ENCODE measurements at places on chromosomes 3 and 15.
A peak's percentile ranks its signal among the peaks of the same experiment; 100 is the strongest.

- no peak for DNase-seq
Observed at GRCh38 chr15:84685304-84685703, 27.3 kb upstream of the NMB start.

- no peak for DNase-seq
Observed at GRCh38 chr3:119413603-119414280, 49.7 kb downstream of the TMEM39A start.

DNA sequence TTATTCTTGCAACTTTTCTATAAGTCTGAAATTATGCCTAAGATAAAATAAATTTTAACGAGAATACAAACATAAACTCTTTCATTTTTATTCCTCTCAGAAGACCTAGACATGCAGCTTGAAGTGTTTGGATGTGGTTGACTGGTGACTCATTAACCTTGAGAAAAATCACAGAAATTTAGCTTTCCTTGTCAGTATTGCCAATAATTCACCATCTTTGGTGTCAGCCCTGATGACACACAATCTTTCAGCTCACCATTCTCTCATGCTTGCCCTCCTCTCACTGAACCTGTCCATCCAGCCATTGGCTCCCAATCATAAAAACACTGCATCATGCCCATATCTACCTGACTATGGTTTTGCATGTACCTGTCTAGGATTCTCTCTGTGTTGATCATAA lies 22.6 kb upstream of the TNFAIP8L3 start:
- no peak for DNase-seq

DNA sequence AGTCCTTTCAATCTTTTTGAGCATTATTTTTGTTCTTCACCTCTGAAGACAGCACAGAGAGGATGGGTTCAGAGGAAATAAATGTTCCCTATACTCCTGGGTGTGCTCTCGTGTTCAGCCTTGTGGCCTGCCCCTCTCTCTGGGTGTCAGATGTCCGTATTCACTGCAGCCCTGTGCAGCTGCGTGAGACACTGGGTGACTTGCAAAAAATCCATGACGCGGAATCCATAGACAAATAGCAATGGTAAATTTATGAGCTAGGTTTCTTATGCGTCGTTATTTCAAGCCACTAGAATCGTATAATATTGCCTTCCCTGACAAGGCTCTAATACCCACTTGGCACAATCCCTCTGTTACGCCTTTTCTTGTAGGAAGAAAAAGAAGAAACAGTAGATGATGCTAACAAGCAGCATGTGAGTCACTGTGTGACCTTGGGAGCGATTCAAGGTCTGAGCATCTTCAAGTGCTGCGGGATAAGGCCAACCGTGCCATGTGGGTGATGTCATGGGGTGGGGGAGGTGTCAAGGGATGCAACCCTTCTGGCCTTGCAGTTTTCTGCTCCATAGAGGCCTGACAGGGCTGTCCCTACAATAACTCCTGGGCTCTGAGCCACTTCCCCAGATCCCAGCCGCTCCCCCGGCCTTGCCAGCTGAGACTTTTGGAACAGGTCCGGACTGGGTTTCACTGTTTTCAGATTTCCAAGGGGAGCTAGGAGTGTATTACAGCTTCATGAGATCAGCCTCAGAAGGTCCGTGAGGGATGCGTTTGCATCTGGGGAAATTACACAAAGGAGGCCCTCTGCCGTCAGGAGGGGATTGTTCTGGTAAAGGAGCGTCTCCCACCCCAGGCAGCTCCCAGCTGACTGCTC lies 47.6 kb upstream of the POMGNT2 start:
- no peak for DNase-seq

DNA sequence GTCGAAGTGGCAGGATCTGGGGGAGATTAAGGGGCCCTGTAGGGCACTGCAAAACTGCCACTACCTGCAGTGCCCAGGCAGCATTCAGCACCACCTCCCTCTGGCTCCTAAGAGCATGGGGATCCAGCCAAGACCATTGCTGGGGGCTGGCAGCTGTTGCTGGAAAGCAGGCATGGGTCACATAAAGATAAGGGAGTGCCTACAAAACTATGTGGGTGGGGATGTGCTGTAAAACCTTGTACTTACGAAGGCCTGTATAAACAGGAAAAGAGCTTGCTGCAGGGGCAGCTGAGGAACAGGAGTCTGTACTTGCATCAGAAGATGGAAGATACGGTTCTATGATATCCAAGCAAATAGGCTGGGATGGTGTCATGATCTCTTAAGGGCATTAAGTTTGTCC lies 27.1 kb downstream of the IL20RB start:
- no peak for DNase-seq

GRCh38 chr3:186923241-186923640 lies 7.1 kb upstream of the ST6GAL1 start:
- DNase-seq = no peak

DNA sequence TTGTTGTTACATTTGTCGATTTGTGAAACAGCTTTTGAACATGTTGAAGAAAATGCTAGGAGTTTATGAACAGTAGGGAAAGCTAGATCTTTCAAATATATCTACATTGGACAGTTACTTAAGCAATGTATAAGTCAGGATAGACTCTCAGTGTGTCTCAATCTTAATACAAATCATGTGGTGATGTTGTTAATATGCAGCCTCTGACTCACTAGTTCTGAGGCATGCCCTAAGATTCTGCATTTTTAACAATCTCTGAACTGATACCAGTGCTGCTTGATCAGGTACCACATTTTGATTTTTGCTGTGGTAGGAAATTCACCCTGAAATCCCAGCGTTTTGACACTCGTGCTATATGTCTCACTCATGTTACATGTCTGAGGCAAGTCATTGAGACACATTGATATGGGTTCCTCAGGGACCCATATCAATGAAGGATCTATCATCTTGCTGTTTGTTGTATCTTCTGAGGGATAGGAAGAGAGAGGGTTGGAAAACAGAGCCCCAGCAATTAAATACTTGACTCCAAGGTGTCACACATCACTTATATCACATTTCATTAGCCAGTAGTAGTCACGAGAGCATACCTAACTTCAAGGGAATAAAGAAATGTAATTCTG lies 597.9 kb downstream of the TAFA4 start:
- no peak for DNase-seq

DNA sequence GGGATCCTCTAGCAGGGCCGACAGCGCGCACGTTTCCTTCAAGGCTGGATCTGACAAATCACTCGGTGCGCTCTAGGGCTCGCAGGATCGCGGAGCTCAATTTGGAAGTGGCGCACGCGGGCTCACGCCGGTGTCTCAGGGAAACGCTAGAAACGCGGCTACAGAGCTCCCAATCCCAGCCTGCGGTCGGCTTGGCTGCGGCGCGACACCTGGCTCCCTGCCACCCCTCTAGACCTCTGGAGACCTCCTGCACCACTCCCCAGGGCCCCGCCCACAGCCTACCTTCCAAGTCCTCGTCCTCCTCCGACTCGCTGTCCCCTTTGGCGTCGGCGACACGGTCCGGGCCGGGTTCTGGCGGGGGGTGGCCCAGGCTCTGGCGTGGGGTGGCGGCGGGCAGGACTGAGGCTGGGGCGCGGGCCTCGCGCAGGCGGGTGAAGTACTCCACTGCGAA lies 596 bp downstream of the PRKAR2A start:
- DNase-seq = peak; percentile 27

GRCh38 chr15:75577401-75578172 lies 1.5 kb downstream of the PTPN9 start:
- DNase-seq = no peak

GRCh38 chr15:99706557-99707303 lies 26.5 kb downstream of the LYSMD4 start:
- DNase-seq = no peak

- DNase-seq = no peak
Observed at GRCh38 chr3:108008106-108008505, 82.7 kb downstream of the CD47 start.

DNA sequence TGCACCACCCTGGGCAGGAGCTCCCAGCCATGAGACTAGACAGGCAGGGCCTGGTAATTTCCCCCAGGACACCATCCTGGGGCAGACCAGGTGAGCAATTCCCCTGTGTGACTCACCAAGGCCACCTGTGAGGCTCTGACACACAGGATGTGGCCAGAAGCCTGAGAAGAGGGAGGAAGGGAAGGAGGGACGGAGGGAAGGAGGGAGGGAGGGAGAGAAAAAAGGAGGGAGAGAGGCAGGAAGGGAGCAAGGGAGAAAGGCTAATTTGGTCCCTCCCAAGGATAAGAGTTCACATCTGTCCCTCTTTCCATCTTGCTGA lies 25.9 kb downstream of the WNT7A start:
- no peak for DNase-seq

- DNase-seq = no peak
Observed at GRCh38 chr3:107845380-107846278, 245.2 kb downstream of the CD47 start.

GRCh38 chr3:42442640-42443039 lies 32.2 kb upstream of the LYZL4 start:
- DNase-seq = no peak

DNA sequence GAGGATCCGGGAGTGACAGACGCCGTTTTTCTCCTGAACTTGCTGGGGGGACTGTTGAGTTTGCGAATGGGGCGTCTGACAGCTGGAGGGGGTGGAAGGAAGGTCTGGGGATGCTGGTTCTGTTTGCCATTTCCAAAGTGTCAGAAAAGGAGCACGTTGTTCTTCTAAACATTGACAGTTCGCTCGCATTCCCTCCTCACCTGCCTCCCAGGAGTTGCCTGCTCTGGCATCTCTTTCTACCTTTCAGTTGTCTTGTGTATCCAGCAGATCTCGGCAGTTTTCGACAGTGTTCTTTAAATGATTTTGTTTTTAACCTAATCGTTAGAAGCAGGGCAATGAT lies 829 bp downstream of the SELENOT start:
- DNase-seq = no peak

DNA sequence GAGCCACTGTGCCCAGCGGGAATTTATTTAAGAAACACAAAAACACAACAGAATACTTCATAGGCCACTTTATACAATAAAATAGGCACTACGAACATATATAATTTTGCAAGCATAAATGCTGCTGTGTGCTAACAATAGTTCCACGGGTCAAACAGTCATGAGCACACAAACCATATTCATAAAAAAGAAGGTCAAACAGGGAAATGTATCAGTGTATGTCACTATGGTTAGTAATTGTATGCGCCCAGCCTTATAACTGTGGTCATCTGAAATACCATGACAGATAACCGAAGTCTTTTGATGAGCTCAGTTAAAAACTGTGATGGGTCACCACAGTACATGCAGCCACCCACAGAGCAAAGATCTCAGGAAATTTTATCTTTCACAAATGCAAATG lies 38.1 kb upstream of the NR2C2 start:
- DNase-seq = no peak

- DNase-seq = no peak
Observed at GRCh38 chr15:67366904-67367303, 112.3 kb downstream of the IQCH start.

DNA sequence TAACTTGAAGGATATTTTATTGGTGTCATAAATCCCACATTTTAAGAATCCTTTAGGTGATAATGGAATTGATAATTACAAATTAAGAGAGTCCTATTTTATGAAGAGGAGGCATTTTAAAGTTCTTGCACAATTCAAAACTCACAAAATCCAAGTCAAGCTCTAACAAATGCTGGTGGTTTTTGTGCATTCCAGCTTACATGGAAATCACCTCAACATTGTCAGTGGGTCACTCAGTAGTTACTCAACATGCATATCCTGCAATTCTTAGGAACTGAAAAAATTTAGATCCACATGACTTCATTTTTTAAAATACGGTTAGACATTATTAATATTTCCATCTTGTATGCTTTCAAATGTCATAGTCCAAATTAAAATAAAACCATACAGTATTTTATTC lies 487.2 kb downstream of the CNTN3 start:
- DNase-seq = no peak

- DNase-seq = no peak
Observed at GRCh38 chr3:71258116-71258515, 325.4 kb downstream of the FOXP1 start.

GRCh38 chr15:74451322-74451721 lies 9.6 kb downstream of the UBL7 start:
- DNase-seq = no peak

- DNase-seq = no peak
Observed at GRCh38 chr3:62554264-62554799, 181.0 kb upstream of the FEZF2 start.

DNA sequence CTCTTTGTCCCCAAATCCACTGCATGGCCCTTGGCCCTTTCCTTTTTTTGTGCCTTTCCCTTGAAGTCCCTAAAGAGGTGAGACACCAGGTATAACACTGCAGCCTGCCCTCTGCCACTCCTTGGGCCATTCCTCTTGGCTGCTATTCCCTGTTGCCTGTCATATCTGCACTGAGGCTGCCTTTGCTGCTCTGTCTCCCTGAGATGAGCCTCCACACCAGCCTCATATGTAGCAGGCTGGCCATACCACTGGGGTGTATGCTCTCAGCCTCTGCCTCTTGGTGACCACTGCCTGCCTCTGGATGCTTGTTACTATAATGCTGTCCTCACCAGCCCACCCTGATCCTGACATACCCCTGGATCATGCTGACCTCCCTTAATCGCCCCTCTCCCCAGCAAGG lies 252.0 kb downstream of the CLSTN2 start:
- no peak for DNase-seq

- DNase-seq = no peak
Observed at GRCh38 chr15:74622758-74623157, 7.1 kb downstream of the CLK3 start.

DNA sequence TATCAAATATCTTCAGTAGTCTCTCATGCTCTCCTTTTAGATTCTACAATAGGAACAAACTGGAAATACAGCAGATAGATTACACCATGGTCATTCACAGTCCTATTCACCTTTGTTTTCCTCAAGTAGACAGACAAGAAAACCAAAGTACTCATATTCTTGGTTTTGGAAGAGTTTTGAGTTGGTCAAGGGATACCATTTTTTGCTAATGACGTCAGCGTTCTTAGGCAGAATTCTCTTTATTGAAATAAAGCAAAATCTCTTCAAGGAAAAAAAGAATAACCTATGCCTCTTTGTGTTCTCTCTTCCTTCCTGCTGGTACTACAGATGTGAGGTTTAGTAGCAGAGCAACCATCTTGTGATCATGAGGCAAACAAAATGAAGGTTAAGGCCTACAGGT lies 268.3 kb upstream of the PDZRN3 start:
- DNase-seq = no peak

GRCh38 chr3:89571298-89571697 lies 463.9 kb downstream of the EPHA3 start:
- DNase-seq = no peak

- DNase-seq = peak; percentile 4
Observed at GRCh38 chr3:34260271-34261000, 462.0 kb downstream of the PDCD6IP start.

GRCh38 chr3:117661818-117662095 lies 952.2 kb downstream of the TUSC7 start:
- no peak for DNase-seq

- DNase-seq = no peak
Observed at GRCh38 chr15:89926158-89926557, 13.4 kb upstream of the ARPIN start.

GRCh38 chr3:82080261-82080660 lies 318.8 kb upstream of the GBE1 start:
- no peak for DNase-seq

Data from CD8-positive, alpha-beta T cell (primary cell).